Thyroid gland (tissue), 4 donors: ENCODE measurements at places on chromosomes 4 and X.

DNA sequence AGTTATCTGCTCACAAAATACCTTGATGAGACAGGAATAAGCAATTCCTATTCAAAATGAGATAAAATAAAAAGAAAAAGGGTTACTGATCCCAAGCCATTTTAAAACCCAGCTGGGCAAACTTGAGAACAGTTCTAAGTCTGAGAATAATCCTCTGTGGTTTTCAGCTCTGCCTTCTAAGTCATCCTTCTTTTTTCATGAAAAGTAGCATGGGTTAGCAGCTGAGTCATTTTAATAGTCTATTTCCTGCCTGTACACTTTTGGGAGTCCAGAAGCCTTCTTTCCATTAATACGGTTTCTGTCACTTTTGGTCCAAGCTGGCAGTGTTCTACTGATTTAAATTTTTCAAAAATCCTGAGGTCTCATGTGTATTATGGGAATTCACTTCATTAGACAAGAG is 374.3 kb downstream of the IQCM start:
- no peak for DNase-seq

DNA sequence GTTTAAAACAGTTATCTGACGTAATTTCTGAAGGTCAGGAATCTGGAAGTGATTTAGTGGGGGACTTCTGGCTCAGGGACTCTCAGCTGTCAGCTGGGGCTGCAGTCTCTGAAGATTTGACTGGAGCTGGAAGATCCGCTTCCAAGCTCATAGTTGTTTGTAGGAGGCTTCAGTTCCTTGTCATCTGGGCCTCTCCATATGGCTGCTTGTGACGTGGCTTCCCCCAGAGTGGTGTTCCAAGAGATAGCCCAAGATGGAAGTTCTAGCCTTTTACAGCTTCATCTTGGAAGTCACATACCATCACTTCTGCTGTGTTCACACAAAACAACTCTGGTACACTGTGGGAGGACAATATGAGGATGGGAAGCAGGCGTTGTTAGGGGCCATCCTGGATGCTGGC is 2.1 kb downstream of the MPC1L start:
- no peak for DNase-seq

- DNase-seq, result no peak
Measured at GRCh38 chr4:159770401-159770800, 667.5 kb downstream of the RAPGEF2 start.

DNA sequence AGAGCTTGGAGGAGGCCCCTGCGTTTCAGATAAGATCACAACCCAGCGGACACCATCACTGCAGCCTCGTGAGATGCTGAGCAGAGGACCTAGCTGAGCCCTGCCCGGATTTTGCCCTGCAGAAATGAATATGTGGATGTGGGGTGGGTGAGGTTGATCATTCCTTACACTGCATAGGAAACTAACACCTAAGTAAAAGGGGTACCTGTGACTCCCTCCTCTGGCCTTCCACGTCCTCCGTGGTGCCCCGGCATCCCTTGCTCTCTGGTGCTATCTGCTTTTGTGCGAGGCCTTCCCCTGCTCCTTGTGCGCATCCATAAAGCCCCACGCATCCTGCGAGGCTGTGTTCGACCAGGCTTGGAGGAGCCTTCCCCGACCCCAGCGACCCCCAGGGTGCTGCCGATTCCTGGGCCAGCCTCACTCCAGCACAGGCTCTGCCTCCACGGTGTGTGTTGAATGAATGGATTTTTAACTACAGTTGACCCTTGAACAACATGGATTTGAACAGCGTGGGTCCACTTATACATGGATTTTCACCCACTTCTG is 25.6 kb upstream of the GPR78 start:
- DNase-seq, result no peak

GRCh38 chrX:128781506-128781905 is 729.3 kb upstream of the ACTRT1 start:
- no peak for DNase-seq

DNA sequence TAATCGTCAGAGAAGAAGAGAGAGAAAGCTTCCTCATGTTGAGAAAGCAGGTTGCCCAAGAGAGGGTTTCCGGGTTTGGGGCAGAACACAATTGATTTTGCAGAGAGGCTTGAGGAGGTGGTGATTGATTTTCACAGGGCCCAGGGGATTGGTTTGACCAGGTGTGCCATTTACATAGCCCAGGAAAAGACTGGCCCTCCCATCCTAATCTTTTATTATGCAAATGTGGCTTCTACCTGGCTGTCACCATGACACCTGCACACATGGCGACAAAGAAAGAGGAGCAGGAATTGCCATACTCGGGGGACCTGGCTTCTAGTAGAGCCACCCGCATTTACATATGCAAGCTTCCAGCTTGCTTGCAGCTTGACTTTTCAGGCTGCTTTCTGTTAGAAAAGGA is 405.3 kb downstream of the PPP4R3C start:
- DNase-seq, result no peak

GRCh38 chrX:30261012-30261411 is 14.1 kb downstream of the MAGEB1 start:
- no peak for DNase-seq
